ENCODE measurements at places on chromosomes 16 and 17.
A peak's percentile ranks its signal among the peaks of the same experiment; 100 is the strongest.

- DNase-seq = peak; percentile 16
Observed at GRCh38 chr17:32931686-32932085, 3.7 kb downstream of the TMEM98 start.

DNA sequence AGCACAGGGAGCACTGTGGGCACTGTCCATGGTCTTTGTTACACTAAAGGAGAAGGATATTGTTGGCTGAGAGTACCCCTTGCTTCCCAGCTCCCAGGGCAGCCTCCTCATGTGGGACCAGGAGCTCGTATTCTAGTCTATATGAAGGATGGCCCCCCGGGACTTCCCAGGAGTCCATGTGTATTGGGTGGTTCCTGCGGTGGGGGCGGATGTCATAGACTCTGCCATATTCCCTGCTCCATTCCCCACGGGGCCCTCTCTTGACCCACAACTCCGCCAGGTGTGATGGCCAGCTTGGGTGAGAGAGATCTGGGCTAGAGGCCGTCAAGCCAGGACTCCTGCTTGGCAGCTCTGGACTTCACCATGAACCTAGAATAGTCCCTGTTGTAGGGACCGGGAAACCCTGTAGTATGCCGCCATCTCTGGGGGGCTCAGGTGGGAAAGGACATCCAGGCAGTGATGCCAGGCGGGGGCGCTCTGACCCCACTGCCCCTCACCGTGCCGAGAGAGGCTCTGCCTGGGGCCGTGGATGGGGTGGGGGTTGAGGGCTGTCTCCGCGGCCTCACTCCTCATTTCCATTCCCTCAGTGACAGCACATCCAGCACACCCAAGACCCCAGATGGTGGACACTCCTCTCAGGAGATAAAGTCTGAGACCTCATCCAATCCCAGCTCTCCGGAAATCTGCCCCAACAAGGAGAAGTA, 37.8 kb downstream of the OR1D5 start:
- DNase-seq = no peak

- no peak for DNase-seq
Observed at GRCh38 chr17:73787076-73788059, 143.1 kb upstream of the SDK2 start.

GRCh38 chr17:1577583-1578013, 15.0 kb upstream of the PITPNA start:
- DNase-seq = no peak

GRCh38 chr16:58882292-58882691, 148.2 kb upstream of the GOT2 start:
- DNase-seq = no peak

DNA sequence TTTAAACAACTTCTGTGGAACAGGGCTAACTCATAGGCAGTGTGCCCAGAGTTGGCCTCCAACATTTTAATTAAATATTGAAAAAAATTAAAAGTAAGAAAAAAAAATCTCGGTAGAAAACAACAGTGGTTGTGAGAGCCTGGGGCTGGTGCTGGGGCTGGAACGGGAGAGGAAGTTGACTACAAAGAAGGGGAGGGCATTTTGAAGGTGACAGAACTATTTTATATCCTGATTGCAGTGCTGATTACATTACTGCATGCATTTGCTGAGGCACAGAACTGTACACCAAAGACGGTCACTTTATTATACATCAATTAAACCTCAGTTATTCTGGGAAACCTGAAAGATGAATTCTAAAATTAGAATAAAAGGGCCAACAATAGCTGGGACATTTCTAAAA, 142.5 kb downstream of the PARN start:
- DNase-seq = no peak

- DNase-seq = no peak
Observed at GRCh38 chr17:63768433-63768832, 5.0 kb downstream of the CCDC47 start.

- no peak for DNase-seq
Observed at GRCh38 chr16:48101069-48101674, 54.6 kb downstream of the ABCC12 start.

- no peak for DNase-seq
Observed at GRCh38 chr16:24999088-24999670, 16.0 kb downstream of the ARHGAP17 start.

GRCh38 chr16:50960517-50961202, 190.4 kb downstream of the SALL1 start:
- no peak for DNase-seq
